ENCODE measurements at places on chromosomes 1 and 21. TPM values are rescaled to one million over a fixed set of nuclear protein-coding genes. Genes with fewer than 3 reads are reported as not detected.
A peak's percentile ranks its signal among the peaks of the same experiment; 100 is the strongest.

Gene CRP
- total RNA-seq, result not detected

Gene TMEM39B
- 21.0 TPM for total RNA-seq

Gene ZNF593OS
- total RNA-seq, result not detected

Gene PPM1J
- total RNA-seq, result 1.1 TPM

Gene LCE3D
- not detected for total RNA-seq

Gene CDK18
- total RNA-seq, result 0.57 TPM

Gene RO60
- 60.0 TPM for total RNA-seq

Gene TRIM67
- total RNA-seq, result not detected

Gene OR2T29
- total RNA-seq, result not detected

Gene BATF3
- 0.77 TPM for total RNA-seq

Gene ELF3
- total RNA-seq, result not detected

Gene DNASE2B
- total RNA-seq, result not detected

Gene PROX1
- 0.15 TPM for total RNA-seq

GRCh38 chr1:38045401-38046332, 926 bp downstream of the POU3F1 start:
- peaks cover 57% of the 10 kb centered on the region for H3K27me3 ChIP-seq
- H3K4me3 ChIP-seq, result no peak overlapping the region
- H3K27ac ChIP-seq, result no peak overlapping the region
- no peak for DNase-seq
- peaks cover 5% of the 10 kb centered on the region for H3K4me1 ChIP-seq

GRCh38 chr1:15476927-15477326, 1.0 kb downstream of the CELA2B start:
- no peaks in the 10 kb centered on the region for H3K4me1 ChIP-seq
- no peak overlapping the region for H3K4me3 ChIP-seq
- DNase-seq, result no peak
- no peak overlapping the region for H3K27ac ChIP-seq
- no peaks in the 10 kb centered on the region for H3K36me3 ChIP-seq

GRCh38 chr1:2931724-2932401, 89.4 kb upstream of the ACTRT2 start:
- H3K27me3 ChIP-seq, result peaks cover 1% of the 10 kb centered on the region
- H3K36me3 ChIP-seq, result peaks cover 9% of the 10 kb centered on the region
- no peak overlapping the region for H3K4me3 ChIP-seq
- DNase-seq, result no peak
- H3K4me1 ChIP-seq, result no peaks in the 10 kb centered on the region

DNA sequence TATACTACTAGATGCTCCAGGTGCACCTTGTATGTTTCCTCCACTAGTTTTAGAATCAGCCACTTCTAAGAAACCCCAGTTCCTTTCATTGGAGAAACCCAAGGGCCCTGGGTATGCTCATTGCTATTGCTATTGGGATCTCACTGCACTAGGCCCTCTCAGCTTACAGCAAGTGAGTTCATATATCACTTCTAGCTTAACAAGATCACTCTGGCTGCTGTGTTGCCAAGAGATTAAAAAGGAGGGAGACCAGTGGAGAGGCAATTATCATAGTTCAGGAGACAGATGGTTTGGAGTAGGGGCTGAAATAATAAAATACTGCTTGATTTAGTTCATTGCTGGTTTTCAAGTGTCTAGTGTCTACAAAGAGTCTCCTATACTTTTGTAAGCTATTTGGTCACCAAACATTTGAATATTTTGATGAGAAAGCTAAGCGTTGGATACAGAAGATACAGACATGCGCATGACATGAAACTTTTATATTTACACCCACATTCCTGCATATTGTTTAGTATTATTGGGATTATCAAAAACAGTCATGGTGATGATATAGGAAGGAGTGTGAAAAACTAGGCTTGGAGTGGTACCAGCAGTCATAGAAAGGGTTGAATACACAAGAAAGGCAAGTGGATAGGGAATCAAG, 671.9 kb downstream of the ADGRL2 start:
- H3K4me3 ChIP-seq, result no peak overlapping the region
- no peaks in the 10 kb centered on the region for H3K4me1 ChIP-seq
- H3K27ac ChIP-seq, result no peak overlapping the region
- no peak for DNase-seq
- H3K36me3 ChIP-seq, result no peaks in the 10 kb centered on the region
- H3K27me3 ChIP-seq, result no peaks in the 10 kb centered on the region

DNA sequence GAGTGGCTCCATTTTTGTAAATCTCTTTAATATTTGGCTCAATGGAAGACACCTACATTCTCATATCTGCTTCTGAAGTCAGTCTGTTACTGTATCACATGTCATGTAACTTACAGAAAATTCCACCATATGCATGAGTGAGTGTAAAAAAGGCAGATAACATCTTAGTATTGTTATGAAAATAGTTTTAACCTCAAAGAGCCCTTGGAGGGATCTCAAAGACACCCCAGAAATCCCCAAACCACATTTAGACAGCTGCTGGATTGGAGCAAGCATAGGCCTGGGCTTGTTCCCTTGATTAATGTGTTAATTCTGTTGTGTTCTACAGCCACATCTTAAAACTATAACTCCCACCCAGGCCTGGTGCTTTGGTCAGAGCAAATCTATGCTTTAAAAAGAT, 16.9 kb downstream of the MACO1 start:
- H3K27ac ChIP-seq, result no peak overlapping the region
- no peaks in the 10 kb centered on the region for H3K27me3 ChIP-seq
- H3K36me3 ChIP-seq, result peaks cover 5% of the 10 kb centered on the region
- H3K4me1 ChIP-seq, result peaks cover 22% of the 10 kb centered on the region

DNA sequence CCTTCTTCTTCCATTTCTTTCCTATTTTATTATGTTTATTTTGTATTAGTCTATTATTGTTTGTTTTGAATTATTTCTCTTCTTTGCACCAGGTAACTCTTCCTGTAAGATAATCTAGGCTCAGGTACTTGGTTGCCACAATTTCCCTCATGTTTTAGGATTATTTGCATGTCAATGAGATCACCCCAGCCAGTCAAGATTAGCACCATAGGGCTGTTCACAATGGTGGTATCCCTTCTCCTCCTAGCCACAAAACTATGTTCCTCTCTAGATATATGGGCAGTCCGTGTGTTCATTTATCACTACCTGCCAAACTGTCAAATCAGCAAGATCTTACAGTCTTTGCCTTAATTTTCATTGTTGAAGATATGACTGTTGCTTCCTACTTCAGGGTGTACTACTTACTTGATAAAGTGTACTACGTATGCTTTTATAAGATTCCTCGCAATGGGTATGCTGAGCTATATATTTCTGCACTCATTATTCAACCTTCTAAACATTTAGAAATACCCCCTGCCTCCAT, 1536.2 kb downstream of the PLA2G4A start:
- H3K36me3 ChIP-seq, result no peaks in the 10 kb centered on the region
- H3K4me1 ChIP-seq, result no peaks in the 10 kb centered on the region
- H3K27me3 ChIP-seq, result no peaks in the 10 kb centered on the region
- no peak for DNase-seq
- no peak overlapping the region for H3K4me3 ChIP-seq

- no peaks in the 10 kb centered on the region for H3K27me3 ChIP-seq
- H3K4me3 ChIP-seq, result no peak overlapping the region
Observed at GRCh38 chr1:56438901-56439551, 140.3 kb downstream of the PLPP3 start.

- H3K4me1 ChIP-seq, result no peaks in the 10 kb centered on the region
- no peak overlapping the region for H3K4me3 ChIP-seq
- no peaks in the 10 kb centered on the region for H3K27me3 ChIP-seq
- no peak for DNase-seq
Observed at GRCh38 chr1:64855557-64855956, 110.7 kb downstream of the RAVER2 start.

- no peak for DNase-seq
- no peaks in the 10 kb centered on the region for H3K27me3 ChIP-seq
- H3K36me3 ChIP-seq, result peaks cover 7% of the 10 kb centered on the region
- H3K4me3 ChIP-seq, result no peak overlapping the region
- peaks cover 12% of the 10 kb centered on the region for H3K4me1 ChIP-seq
- H3K27ac ChIP-seq, result no peak overlapping the region
Observed at GRCh38 chr1:149903836-149904491, 4.6 kb downstream of the BOLA1 start.

GRCh38 chr1:68149110-68149798, 83.1 kb downstream of the WLS start:
- H3K27me3 ChIP-seq, result no peaks in the 10 kb centered on the region
- DNase-seq, result no peak
- H3K4me3 ChIP-seq, result no peak overlapping the region
- 0 out of 2 replicates have a peak, but pooled peaks cover 5% of the 10 kb centered on the region for H3K36me3 ChIP-seq

DNA sequence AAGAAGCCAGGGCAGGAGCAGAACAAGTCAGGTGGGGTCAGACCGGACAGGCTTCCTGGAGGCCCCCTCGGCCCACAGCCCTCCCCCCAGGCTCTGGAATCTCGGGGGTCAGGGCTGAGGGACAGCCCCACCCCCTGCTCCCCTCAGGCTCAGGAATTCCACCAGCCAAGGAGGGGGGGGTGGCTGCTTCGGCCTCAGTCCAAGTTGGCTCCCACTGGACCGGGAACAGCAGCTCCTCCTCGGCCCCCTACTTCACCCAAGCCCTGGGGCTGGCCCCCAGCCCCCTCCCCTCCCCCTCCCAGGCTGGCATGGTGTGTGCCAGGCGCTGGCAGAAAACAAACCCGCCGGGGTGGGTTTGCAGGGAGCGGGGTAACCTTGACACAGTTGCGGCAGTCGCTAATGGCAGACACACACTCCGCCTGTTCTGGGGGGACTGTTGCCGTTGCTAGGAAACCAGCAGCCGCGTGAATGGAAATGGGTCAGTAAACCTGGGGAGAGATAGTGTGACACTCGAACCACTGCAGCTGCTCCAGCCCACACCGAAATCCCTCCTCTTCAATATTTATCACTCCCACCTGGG, 32.4 kb downstream of the AHDC1 start:
- H3K36me3 ChIP-seq, result no peaks in the 10 kb centered on the region
- H3K4me3 ChIP-seq, result no peak overlapping the region
- DNase-seq, result no peak
- peaks cover 85% of the 10 kb centered on the region for H3K4me1 ChIP-seq

DNA sequence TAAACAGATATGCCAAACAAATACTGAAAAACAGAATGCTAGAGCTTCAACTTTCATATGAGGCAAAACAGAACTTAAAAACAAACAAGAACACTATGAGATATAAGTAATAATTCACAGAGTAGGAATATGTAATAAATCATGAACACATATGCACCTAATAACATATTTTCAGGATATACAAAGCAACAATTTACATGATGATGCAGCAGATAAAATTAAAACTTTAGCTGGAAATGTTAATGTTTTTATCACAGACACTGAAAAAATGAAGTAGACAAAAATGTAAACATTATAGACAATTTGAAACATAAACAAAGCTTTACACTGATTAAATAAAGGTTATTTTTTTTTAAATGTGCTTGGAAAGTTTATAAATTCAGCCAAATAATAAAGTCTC, 443.1 kb upstream of the NFIA start:
- H3K4me1 ChIP-seq, result no peaks in the 10 kb centered on the region
- H3K27me3 ChIP-seq, result no peaks in the 10 kb centered on the region
- no peaks in the 10 kb centered on the region for H3K36me3 ChIP-seq

DNA sequence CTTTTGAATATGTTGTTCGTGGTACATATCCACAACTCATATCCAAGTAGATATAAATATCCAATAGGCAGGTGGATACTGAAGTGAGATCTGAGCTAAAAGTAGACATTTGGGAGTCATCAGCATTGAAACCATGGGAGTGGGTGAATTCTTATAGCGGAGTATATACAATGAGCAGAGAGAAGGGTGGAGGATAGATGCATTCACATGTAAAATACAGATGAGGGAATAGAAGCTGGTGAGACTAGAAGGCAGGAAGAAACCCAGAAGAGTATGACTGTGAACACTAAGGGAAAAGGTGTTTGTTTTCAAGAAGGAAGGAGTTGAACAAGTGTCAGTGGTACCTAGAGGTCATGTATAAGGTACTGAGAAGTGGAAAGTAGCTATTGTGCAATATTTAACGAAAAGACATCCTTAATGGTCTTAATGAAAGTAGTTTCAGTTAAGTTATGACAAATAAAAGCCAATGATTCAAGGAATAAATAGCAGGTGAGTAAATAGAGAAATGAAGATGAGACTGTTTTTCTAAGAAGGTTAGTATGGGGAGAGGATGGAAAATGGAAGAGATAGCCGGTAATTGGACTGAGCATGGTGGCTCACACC, 181.6 kb upstream of the CACYBP start:
- H3K27me3 ChIP-seq, result no peaks in the 10 kb centered on the region
- peak overlapping the region; percentile 3 for H3K27ac ChIP-seq
- peaks cover 46% of the 10 kb centered on the region for H3K4me1 ChIP-seq
- H3K4me3 ChIP-seq, result no peak overlapping the region
- H3K36me3 ChIP-seq, result no peaks in the 10 kb centered on the region

- no peak overlapping the region for H3K4me3 ChIP-seq
- H3K4me1 ChIP-seq, result no peaks in the 10 kb centered on the region
- H3K27ac ChIP-seq, result no peak overlapping the region
- DNase-seq, result peak; percentile 48
- peaks cover 3% of the 10 kb centered on the region for H3K27me3 ChIP-seq
Observed at GRCh38 chr21:17585875-17586450, 26.7 kb downstream of the BTG3 start.

GRCh38 chr1:227944931-227945890, 2.5 kb downstream of the WNT9A start:
- H3K4me1 ChIP-seq, result peaks cover 16% of the 10 kb centered on the region
- no peaks in the 10 kb centered on the region for H3K36me3 ChIP-seq

GRCh38 chr1:40853885-40854170, 8.3 kb downstream of the CITED4 start:
- no peak overlapping the region for H3K4me3 ChIP-seq
- no peak overlapping the region for H3K27ac ChIP-seq
- peaks cover 12% of the 10 kb centered on the region for H3K4me1 ChIP-seq
- H3K36me3 ChIP-seq, result no peaks in the 10 kb centered on the region
- peaks cover 5% of the 10 kb centered on the region for H3K27me3 ChIP-seq

DNA sequence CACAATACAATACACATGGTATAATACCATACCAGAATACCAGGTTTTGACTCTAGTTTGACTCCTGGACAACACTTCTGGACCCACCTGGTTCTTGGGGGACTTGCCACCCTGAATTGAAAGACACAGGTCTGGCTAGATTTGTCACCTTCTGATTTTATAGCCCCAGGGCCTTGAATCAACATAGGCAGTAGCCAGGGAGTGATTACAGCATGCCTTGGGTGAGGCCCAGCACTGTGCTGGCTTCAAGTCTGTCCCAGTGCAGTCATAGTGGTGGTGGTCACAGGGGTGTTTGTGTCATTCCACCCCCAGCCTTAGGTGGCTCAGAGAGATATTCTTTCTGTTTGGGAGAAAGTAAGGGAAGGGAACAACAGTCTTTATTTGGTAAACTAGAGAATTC, 23.3 kb upstream of the SNX7 start:
- DNase-seq, result no peak
- H3K27me3 ChIP-seq, result peaks cover 4% of the 10 kb centered on the region
- H3K27ac ChIP-seq, result no peak overlapping the region
- H3K36me3 ChIP-seq, result no peaks in the 10 kb centered on the region

- no peak for DNase-seq
- H3K4me1 ChIP-seq, result peaks cover 27% of the 10 kb centered on the region
- H3K27ac ChIP-seq, result peak overlapping the region; percentile 71
- peak overlapping the region; percentile 44 for H3K4me3 ChIP-seq
Observed at GRCh38 chr1:204972426-204972825, 70.6 kb upstream of the CNTN2 start.

DNA sequence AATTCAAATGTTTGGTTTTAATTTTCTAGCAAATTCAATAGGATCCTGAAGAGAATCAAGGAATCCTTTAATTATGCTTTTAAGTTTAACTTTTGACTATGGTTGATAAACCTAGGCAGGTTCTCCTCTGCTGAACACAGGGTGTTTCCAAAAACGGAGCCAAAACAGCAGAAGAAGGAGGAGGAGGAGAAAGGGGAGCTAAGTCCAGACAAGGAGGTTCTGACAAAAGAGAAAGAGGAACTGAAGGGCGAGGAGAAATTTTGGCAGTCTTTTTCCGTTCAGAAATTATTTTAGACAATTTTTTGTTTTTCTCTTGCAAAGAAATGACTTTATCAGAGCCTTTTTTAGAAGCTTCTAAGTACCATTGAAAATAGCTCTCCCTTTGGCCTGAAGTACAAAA, 33.2 kb upstream of the FNBP1L start:
- H3K27me3 ChIP-seq, result peaks cover 8% of the 10 kb centered on the region
- H3K27ac ChIP-seq, result no peak overlapping the region
- H3K36me3 ChIP-seq, result 0 out of 2 replicates have a peak, but pooled peaks cover under 1% of the 10 kb centered on the region
- no peak for DNase-seq
- H3K4me1 ChIP-seq, result peaks cover 7% of the 10 kb centered on the region

Measured in HFFc6 (cell line).